OCI-LY7 (cell line): ENCODE measurements at places on chromosomes 2 and 18. TPM values are rescaled to one million over a fixed set of nuclear protein-coding genes. Genes with fewer than 3 reads are reported as not detected.
A peak's percentile ranks its signal among the peaks of the same experiment; 100 is the strongest.

The ARHGAP25 gene
- 37.7 and 43.8 TPM in 2 replicates for total RNA-seq

The GPR75 gene
- total RNA-seq: 4.5 and 5.7 TPM in 2 replicates

The PRKAG3 gene
- total RNA-seq: not detected in 2 replicates

The OSBPL1A gene
- 0.59 and 0.65 TPM in 2 replicates for total RNA-seq

The ZEB2 gene
- total RNA-seq: 4.0 and 5.1 TPM in 2 replicates

The TP53I3 gene
- total RNA-seq: 0.82 and 1.1 TPM in 2 replicates

The GPR35 gene
- total RNA-seq: 1.4 and 2.4 TPM in 2 replicates

The VWA3B gene
- total RNA-seq: not detected in 2 replicates

The EMILIN1 gene
- total RNA-seq: 1.6 and 2.2 TPM in 2 replicates

The NPAS2 gene
- not detected in 2 replicates for total RNA-seq

The CNDP1 gene
- total RNA-seq: not detected in 2 replicates

The CSRNP3 gene
- 1.3 and 1.4 TPM in 2 replicates for total RNA-seq

The NT5C1B gene
- not detected in 2 replicates for total RNA-seq

The MEP1B gene
- total RNA-seq: not detected in 2 replicates

The ACOXL gene
- 0.81 TPM in 1 of 2 replicates, not detected in the other for total RNA-seq

The RFX8 gene
- not detected in 2 replicates for total RNA-seq

The COLEC12 gene
- not detected in 2 replicates for total RNA-seq

The CRYGD gene
- not detected in 2 replicates for total RNA-seq

- DNase-seq: no peak
These were observed 106.9 kb downstream of the ROCK1 start for GRCh38 chr18:21004726-21005125.

- no peak for DNase-seq
These were observed 87.8 kb upstream of the BCL2L11 start for GRCh38 chr2:111032721-111033429.

- DNase-seq: no peak
These were observed 143.6 kb downstream of the CCDC148 start for GRCh38 chr2:158312981-158313380.

GRCh38 chr2:112181571-112182290 lies 43.5 kb downstream of the FBLN7 start:
- no peak for DNase-seq

GRCh38 chr2:228675091-228675490 lies 493.6 kb upstream of the SPHKAP start:
- no peak for DNase-seq

DNA sequence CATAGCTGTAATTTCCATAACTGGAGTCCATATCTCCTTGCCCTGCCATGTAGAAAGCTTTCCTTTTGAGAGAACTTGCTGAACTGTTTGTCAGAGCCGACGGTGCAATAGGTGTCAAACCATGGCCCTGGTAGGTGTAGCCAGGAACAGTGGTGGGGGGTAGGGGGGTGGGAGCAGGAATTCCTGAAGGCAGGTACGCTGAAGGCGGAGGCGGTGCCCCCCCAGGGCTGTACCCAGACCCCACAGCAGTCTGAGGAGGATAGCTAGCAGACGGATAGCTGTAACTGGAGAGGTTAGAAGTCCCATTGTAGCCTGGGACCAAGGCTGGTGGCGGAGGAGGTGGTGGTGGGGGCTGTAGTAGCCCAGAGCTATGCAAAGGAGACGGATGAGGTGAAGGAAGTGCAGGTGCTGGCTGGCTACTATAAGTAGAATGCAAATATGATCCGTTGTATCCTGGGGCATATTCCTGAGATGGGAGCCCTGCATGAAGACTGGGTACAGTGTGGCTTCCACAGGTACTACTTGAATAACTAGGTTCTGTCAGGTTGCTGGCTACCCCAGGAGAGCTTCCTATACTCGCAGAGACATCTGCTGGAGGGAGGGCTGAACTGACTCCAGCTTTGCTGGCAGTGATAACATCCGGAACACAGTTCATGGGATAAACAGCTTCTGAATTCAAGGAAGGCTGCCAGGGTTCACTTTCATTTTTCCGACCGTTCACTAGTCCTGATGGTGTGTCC lies 124.8 kb downstream of the FIGN start:
- peak; percentile 7 for DNase-seq

DNA sequence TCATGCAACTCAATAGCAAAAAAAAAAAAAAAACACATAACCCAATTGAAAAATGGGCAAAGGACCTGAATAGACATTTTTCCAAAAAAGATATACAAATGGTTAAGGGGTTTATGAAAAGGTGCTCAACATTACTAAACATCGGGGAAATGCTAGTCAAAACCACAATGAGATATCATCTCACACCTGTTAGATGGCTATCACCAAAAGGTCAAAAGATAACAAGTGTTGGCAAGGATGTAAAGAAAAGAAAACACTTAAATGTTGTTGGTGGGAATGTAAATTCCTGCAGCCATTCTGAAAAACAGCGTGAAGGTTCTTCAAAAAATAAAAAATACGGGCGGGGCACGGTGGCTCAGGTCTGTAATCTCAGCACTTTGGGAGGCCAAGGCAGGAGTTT lies 112.4 kb upstream of the CAB39 start:
- DNase-seq: no peak

GRCh38 chr2:238510911-238511613 lies 84.3 kb downstream of the ASB1 start:
- DNase-seq: no peak

DNA sequence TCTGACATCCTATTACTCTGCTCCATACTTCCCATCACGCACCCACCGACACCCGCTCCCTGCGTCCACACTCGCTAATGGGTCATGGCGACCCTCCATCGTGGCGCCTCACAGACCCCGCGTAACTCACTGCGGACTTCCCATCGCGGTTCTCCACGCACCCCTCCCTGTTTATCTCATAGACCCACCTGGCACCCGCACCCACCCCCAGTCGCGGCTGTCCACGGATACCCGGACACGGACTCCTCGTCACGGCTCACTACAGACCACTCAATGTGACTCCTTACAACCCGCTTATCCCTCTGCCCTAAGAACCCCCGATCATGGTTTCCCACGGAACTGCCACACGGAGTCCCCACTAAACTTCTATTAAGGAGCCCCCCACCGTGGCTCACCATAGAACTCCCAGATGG lies 458 bp downstream of the CXXC1 start:
- DNase-seq: no peak

- no peak for DNase-seq
These were observed 155.6 kb upstream of the DNMT3A start for GRCh38 chr2:25497229-25497917.

- DNase-seq: no peak
These were observed 52.5 kb downstream of the UGP2 start for GRCh38 chr2:63894167-63894566.

DNA sequence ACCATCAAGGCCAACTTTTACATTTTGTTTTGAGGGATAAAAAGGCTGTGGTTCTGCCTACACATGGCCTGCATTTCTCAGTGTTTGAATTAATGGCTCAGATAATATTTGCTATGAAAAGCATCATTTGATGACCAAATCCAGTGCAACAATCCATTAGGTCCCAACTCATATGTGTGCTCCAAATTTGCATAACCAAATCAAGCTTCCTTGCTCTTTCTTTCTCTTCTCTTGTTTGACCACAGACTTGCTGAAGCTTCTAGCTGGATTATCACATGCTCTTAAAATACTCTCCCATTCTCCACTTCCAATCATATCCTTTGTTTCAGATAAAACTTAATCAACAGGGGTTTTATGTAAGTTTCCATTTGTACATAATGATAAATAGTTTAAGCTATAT lies 147.0 kb downstream of the TCF4 start:
- no peak for DNase-seq

GRCh38 chr2:146986161-146986560 lies 858.7 kb upstream of the ACVR2A start:
- no peak for DNase-seq

DNA sequence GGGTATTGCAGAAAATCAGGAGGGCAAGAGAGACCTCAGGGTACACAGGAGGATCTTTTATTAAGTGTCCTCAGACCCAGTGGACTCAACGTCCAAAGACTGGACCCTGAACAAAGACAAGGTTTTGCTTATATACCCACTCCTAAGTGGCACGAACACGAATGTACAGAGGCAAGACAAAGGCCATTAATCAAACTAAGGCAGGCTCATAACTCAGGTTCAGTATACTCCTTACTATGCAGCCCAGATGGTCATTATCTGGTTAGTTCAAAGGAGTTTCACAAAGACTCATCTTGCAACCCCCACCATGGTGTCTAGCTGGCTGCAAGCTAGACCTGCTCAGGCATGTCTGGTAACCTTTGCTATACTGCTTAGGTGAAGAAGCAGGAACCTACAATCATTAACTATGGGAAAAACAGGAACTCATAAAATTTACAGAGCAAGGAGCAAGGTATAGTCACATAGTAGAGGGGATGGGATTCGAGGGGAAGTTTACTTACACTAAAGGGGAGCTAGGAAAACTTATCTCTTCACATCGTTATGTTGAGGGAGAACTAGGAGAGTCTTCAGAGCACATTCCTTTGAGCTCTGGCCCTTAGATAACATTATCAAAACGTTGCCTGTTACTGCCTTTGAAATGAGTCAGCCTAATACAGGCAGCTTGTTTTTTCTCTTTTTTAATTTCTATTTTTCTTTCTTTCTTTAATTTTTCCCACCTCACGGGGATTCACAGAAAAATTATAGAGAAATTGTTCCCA lies 33.9 kb downstream of the SLC4A3 start:
- DNase-seq: no peak

DNA sequence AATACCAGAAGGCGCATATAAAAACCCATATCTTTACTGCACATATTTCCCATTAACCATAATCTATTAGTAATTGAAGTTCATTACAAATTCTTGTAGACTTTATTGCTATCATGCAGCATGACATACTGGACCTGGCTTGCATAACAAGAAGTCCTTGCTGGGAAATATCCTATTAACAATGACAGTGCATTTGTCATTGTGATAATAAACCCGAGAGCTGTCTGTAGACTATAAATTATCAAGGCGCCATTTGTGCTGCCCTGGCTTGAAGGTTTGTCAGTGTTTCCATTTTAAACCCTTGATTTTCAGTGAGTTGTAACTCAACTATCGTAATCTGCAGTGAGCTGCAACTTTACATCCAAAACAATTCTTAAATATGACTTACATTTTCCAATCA lies 59.0 kb downstream of the HNMT start:
- no peak for DNase-seq

GRCh38 chr18:9619990-9620389 lies 5.6 kb upstream of the PPP4R1 start:
- DNase-seq: no peak

DNA sequence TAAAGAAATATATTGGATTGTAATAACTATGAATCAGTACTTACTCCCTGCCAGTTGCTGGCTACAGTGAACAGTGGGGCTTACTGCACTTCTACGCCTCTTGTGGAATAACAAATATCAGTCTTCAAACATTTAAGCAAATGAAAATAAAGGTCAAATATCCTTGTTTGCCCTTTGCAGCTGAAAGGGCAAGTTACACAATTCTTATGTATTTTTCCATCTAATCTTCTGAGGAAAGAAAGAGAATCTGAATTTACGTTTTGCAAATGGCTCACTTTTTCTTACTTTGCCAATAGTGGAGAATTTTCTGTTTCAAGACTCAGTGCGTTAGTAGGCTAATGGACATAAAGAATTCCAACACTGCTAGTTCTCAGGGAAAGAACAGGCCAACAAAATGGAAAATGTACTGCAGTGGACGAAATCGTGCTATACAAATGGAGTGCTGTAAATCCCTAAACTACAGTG lies 157.2 kb upstream of the TMEM200C start:
- no peak for DNase-seq

- no peak for DNase-seq
These were observed 222.2 kb downstream of the MYCN start for GRCh38 chr2:16162491-16163040.

GRCh38 chr2:136727973-136728699 lies 37.2 kb upstream of the THSD7B start:
- no peak for DNase-seq

DNA sequence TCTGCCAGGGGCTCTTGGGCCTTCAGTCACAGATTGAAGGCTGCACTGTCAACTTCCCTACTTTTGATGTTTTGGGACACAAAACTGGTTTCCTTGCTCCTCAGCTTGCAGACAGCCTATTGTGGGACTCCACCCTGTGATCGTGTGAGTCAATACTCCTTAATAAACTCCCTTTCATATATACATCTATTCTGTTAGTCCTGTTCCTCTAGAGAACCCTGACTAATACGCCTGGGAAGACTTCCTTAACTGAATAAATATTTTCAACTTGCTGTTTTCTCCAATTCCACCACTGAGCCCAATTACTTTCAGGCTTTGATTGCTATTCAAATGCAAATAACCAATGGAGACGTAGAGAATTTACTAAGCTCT lies 61.4 kb upstream of the CCDC195 start:
- DNase-seq: no peak

DNA sequence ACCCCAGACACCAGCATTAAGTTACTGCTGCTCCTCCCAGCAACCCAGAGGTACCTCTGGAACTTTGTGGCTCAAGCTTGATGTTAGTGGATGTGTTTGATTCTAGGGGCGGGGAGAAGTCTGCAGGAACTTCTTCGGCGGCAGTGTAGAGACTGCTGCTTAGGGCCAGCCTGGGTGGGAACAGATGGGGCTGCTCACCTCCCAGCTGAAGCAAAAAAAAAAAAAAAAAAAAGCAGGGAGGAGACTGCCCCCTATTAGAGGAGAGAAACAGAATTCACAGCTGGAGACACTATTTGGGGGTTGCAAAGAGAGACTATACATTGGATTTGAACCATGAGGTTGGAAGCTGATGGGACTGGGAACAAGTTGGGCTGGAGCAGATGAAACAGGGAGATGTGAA lies 28.6 kb upstream of the FAM136A start:
- no peak for DNase-seq

- no peak for DNase-seq
These were observed 21.2 kb upstream of the NTSR2 start for GRCh38 chr2:11691076-11691660.

- DNase-seq: no peak
These were observed 420 bp downstream of the PIGN start for GRCh38 chr18:62186499-62186773.

DNA sequence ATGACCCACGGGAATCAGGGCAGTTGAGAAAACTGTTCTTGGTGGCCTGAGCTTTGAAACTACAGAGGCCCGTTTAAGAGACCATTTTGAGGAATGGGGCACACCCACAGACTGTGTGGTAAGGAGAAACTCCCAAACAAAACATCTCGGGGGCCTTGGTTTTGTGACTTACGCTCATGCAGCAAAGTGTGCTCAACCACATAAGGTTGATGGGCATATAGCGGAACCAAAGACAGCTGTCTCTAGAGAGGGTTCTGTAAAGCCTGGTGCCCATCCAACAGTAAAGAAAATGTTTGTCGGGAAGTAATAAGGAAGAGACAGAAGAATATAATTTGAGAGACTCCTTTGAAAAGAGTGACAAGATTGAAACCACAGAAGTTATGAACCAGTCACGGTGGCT lies 5.4 kb downstream of the MRO start:
- DNase-seq: peak; percentile 20

GRCh38 chr2:51297488-51297887 lies 265.6 kb upstream of the NRXN1 start:
- no peak for DNase-seq
